ENCODE measurements at places on chromosomes 13 and 19.

GRCh38 chr19:9352505-9352904 lies 10.3 kb upstream of the ZNF177 start:
- DNase-seq = no peak

- no peak for DNase-seq
Observed at GRCh38 chr19:43605875-43606568, 5.9 kb upstream of the SRRM5 start.

DNA sequence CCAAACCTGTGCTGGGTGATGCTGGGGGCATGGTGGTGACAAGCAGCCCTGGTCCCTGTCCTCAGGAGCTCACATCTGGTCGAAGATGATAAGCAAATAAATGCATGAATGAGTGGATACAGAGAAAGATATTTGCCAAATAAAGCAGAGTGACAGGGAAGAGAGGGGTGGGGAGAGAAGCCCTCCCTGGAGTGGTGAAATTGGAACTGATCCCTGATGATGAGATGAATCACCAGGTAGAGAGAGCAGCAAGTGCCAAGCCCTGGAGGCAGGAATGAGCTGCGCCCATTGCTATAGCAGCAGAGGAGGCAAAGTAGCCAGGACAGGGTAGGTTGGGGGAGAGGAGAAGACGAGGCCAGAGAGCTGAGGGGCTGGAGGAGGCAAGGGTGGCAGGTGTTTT lies 13.7 kb downstream of the FXYD5 start:
- DNase-seq = no peak

- DNase-seq = no peak
Observed at GRCh38 chr13:29621051-29621800, 25.7 kb upstream of the SLC7A1 start.

DNA sequence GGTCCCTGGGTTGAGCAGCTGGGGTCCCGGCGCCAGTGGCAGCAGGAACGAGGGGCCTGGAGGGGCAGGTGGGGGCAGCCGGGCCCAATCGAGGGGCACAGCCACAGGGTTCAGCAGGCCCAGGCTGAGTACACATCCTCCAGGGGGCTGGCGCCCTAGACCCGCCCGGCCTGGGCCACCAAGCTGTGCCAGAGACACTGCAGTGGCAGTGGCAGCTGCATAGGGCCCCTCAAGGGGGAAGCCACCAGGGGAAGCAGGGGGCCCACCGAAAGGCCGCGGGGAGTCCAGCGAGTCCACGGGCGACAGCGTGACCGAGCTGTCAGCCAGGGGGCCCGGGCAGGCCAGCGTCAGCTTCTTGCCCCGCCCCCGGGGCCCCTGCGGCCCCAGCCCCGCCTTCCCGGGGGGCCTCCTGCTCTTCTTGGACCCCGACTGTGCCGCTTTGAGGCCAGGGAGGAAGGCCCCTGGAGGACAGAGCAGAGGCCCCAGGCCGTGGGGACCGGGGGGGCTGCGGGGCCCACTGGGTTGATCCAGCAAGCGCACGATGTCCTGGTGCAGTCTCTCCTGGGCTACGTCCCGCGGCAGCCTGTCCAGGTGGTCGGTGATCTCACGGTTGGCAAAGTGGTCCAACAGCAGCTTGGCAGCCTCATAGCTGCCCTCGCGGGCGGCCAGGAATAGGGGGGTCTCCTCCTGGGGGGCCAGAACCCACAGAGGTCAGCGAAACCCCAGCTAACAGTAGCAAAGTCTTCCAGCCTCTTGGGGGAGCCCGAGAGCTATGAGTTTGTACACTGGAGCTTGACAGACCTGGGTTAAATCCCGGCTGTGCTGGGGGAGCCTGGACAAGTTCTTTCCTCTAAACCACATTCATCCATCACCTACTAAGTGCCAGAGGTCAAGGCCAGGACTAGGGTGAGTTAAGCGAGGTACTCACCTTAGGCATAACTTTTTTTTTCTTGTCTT lies 39.5 kb downstream of the NOTCH3 start:
- no peak for DNase-seq

GRCh38 chr13:69107436-69107835 lies 1000.2 kb upstream of the ATXN8OS start:
- no peak for DNase-seq

DNA sequence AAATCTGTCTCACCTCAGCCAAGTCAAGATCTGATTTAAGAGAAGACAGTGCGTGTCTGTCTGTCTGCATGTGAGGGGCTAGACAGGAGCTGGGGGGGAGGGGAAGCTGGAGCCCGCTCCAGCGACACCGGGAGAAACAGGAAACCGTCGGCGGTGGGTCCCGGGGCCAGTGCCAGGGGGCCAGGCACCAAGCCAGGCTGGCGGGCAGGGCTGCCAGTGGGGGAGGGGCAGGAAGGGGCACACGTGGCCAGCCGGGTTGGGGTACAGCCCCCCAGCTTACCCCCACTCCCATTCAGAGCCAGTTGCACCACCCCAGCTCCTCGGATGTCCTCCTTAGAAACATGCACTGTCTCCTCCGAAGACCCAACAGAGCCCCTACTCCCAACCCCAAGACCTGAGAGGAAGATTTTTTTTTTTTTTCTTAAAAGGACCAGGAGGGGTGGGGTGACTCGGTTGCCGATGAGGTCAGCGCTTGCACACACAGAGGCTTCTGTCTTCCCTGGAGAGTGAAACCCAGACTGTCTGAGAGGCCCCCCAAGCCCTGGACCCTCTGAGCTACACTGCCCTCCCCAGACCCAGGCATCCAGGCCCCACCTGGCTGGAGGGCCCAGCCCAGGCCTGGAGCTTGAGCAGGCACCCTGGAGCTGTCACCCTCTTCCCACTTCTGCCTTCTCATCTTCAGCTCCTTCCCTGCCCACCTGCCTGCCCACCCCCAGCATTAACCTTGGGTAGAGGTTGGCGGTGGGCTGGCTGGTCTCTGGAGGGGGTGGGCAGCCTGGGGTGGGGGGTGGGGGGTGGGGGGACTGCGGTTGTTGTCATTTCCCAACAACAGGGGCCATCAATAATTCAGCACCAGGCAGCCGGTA lies 4.0 kb downstream of the ERF start:
- peak; percentile 52 for DNase-seq

- DNase-seq = no peak
Observed at GRCh38 chr19:17254636-17255035, 8.9 kb upstream of the NR2F6 start.

- DNase-seq = no peak
Observed at GRCh38 chr19:36183245-36183628, 31.0 kb upstream of the COX7A1 start.

GRCh38 chr13:113784645-113785024 lies 25.6 kb downstream of the TMEM255B start:
- DNase-seq = no peak

GRCh38 chr19:29247872-29248271 lies 34.9 kb upstream of the UQCRFS1 start:
- no peak for DNase-seq

- peak; percentile 89 for DNase-seq
Observed at GRCh38 chr19:45885556-45886426, at the start of gene IRF2BP1. IRF2BP1 (minus strand) TSS chr19:45886141; CDS start chr19:45885774, 367 bp downstream.

DNA sequence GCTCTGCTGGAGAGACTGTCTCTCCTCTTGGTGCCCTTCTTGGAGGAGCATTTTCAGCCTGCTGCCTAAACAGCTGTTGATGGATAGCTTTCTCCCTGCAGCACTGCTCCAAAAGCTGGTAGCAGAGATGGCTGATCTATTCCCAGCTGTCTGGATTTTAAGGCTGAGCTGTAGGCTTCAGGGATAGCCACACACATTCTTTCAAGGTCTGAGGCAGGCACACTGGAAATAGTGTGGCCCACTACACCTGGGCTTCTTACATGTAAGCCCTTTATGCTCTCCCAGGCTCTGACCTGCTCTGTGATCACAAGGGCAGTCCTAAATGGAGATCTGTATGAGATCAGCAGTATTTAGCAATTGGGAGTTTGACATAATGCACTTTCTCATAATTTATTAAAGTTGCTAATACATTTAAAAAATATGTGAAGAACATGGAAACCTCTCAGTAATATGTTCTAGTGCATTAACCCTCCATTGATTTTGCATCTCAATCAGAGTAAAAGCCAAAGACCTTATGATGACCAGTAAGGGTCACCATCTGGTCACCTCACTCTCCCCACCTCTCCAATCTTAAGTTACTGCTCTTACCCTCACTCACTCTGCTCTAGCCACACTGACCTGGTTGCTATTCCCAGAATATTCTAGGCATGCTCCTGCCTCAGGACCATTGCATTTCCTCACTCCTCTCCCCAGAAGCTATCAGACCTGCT lies 91.6 kb downstream of the MBNL2 start:
- no peak for DNase-seq

GRCh38 chr13:40391788-40392187 lies 274.7 kb downstream of the FOXO1 start:
- DNase-seq = no peak

- no peak for DNase-seq
Observed at GRCh38 chr19:22832031-22832762, at the start of gene ZNF723. ZNF723 (plus strand) TSS chr19:22832291; CDS start chr19:22832380, 89 bp downstream.

DNA sequence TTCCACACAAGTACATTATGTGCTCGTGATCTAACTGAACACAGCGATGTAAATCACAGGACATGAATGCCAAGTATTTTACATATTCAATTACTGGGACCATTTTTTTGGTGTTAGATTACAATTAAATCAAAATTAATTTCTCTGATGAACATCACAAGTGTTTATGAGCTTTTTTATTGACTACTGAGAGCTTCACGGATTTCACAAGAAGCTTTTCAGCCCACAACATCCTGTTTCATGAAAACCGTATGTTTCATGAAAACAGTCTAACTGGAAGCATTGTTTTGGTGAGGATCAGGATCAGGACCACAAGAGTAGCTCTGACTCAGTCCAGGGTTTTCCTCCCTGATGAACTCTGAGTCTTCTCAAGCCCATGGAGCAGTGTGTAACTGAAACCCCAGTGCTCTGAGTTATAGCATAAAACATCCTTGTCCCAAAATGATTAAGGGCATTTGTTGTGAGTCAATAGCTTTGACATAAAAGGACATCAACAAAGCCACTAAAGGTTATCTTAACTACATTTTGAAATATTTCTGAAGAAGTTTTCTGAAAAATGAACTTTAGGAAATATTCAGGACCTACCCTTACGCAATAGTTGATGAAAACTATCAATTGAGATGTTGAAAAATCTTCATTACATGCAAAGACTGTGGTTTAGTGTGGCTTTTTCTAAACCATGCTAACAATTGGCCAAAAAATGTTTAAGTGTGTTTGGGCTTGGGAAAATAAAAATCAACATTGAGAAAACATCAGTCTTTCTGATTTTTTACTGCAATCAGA lies 49.3 kb downstream of the UFM1 start:
- no peak for DNase-seq

GRCh38 chr13:77377016-77377415 lies 50.1 kb upstream of the MYCBP2 start:
- DNase-seq = no peak

DNA sequence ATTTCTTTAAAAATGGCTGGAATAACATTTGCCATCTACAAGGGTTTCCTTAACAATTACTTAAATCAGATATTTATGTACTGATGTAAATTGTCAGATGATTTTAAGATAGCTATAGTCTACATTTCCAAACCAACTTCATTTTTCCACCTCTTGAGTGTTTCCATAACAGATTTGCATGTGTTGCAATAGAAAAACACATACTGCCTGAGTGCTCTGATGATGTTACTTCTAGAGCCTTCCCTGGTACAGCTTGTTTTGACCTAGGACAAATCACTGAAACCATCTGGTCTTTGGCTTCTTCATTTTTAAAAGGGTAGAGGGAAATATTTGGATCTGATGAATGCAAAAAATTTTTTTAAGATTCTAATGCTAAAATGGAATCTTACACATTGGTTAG lies 245.9 kb downstream of the PCDH9 start:
- no peak for DNase-seq

GRCh38 chr19:41445575-41445974 lies 2.6 kb downstream of the ERICH4 start:
- DNase-seq = peak; percentile 16

GRCh38 chr13:34419025-34419424 lies 523.0 kb upstream of the NBEA start:
- DNase-seq = no peak

DNA sequence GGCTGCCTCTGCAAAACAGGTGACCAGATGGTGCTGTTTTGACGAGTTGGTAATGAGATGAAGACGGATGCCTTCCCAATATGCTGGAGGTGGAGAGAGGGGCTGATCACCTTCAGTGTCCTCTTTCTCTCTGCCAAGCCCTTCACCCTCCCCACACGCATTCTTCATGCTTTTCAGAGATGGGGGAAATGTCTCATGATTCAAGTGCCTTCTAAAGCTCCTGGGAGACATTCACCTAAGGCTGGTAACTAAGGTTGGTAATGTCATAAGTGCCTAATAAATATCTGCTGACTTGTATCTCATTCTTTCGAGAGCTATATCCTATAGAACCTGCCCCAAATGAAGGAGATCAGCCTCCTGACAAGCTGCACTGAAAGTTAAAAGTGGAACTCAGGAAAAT lies 86.2 kb upstream of the MBNL2 start:
- DNase-seq = no peak

DNA sequence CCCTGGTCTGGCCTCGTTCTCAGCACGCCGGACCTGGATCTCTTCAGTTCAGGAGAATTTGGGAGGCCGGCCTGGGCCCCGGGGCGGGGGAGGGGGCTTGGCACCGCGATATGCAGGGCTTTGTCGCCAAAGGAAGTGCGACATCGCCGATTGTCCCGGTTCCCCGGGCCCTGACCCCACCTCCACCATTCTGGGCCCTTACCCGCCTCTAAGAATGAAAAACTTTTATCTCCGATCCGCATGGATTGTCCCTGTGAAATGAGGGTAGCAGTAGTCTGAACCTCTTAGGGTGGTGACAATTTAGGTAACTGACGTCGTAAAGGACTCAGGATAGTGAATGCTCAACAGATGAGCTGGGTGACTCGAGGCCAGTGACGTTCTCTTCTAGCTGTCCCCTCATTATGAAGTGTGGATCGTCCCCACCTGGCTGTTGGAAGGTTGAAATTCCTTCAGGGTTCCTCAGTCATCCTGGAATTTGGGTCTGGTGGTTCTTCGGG lies 650 bp downstream of the DDA1 start:
- no peak for DNase-seq

DNA sequence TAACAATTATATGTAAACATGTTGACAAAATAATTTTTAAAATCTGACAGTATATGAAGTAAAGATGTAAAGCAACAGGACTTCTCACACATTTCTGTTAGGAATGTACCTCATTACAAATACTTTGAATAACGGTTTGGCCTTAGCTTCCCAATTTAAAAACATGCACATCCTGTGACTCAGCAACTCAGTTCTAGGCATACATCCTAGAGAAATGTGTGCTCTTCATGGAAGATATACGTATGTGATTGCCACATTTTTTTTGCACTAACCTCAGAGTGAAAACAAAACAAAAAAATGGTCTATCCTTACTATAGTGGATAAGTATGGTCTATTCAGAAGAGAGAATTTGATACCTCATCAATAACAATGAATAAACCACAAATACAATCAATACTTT lies 314.6 kb downstream of the LIG4 start:
- DNase-seq = no peak

- DNase-seq = no peak
Observed at GRCh38 chr13:108561149-108561548, 68.3 kb upstream of the MYO16 start.

- no peak for DNase-seq
Observed at GRCh38 chr13:90792335-90792734, 555.2 kb upstream of the MIR17HG start.

- no peak for DNase-seq
Observed at GRCh38 chr13:67489016-67489415, 258.9 kb upstream of the PCDH9 start.

GRCh38 chr13:22194106-22194805 lies 523.4 kb downstream of the FGF9 start:
- no peak for DNase-seq
